ENCODE measurements at places on chromosomes 1 and 21.

- DNase-seq, result no peak
Measured at GRCh38 chr1:187121661-187122060, 292.9 kb downstream of the PLA2G4A start.

DNA sequence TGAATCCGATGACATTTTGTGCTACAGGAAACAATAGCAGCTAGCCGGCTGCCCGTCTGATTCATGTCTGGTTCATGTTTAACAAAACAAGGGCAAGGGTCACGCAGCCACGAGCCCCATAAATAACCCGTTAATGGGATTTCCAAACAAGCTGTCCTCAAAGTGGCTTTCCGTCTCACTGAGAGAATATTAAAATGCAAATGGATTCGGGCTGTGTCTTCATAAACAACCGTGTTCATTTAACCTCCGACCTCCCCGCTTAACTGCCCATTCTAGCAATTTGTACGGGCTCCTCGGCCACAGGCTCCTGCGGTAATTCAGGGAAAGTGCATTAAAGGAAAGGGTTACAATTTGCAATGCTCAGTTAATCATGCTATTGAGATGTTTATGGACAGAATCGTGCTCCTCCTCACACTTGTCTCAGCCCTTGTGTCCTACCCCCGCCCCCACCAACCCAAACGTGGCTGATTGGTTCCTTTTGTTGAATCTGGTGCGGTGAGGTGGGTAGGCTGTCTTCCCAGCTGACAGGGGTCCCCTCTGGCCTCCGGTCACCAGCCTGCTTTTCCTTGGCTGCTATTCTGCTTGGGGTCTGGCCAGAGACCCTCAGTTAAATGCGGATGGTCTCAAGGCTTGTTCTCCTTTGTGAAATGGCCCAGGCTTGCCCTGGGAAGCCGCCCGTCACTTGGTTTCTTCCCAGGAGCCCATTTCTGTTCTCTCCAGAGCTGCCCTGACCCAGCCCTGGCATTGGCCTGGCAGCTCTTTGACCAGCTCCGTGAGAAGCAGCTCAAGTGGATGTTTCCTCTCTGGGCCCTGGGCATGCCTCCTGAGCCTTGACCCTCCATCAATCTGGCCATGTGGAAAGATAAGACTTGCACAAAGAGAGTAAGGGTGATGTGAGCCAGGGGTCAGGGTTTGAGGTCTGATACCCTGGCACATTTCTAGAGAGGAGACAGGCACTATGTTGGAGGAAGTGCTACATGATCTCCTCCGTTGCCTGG is 200.7 kb upstream of the POU3F1 start:
- peak; percentile 22 for DNase-seq

DNA sequence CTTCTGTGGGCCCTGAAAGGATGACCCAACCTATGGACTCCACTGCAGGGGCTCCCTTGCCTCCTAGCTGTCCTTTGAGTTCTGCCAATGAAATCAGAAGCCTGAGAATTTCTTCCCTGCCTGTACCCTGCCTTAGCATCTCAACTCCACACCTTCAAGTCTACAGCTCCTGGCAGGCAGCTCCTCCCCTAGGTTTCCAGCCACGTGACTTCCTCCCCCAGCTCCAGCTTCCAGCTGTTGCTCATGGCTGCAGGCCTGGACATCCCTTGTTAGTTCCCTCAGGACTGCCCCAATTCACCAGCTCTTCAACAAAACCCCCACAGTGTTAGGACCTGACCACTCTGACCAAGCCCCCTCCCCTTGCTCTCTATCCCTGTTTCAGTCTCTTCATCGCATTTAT is 2.4 kb downstream of the RCAN1 start:
- no peak for DNase-seq

DNA sequence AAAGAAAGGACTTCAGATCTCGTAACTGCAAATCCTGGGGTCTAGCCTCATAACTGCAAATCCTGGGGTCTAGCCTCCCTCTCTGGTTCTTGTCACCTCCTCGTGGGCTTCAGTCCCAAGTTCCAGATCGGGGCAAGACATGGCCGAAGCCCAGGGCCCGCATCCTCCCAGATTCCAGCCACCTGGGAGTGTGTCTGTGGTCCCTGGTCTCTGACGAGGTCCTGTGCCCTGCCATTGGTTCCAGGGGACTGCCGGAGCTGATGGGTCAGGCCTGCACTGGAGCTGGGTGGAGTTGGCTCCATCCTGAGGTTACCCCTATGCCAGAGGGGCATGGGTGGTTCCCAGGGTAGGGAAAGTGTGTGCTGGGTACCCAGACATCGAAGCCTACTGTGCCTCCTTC is 17.7 kb upstream of the C1orf174 start:
- DNase-seq, result no peak

- peak; percentile 9 for DNase-seq
Measured at GRCh38 chr1:43668956-43669355, 19.0 kb downstream of the KDM4A start.

- DNase-seq, result no peak
Measured at GRCh38 chr1:108777839-108778238, 31.4 kb downstream of the STXBP3 start.

DNA sequence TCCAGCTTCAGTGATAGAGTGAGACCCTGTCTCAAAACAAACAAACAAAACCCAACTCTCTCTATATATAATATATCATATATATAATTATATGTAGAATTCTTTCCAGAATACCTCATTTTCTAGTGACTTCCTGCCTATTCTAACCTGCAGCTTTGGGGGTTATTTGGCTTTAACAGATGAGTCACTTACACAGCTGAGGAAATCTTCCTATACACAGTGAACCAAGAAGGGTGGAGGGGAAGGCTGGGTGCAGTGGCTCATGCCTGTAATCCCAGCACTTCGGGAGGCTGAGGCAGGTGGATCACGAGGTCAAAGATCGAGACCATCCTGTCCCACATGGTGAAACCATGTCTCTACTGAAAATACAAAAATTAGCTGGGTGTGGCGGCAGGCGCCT is 9.2 kb downstream of the RAB29 start:
- peak; percentile 18 for DNase-seq

DNA sequence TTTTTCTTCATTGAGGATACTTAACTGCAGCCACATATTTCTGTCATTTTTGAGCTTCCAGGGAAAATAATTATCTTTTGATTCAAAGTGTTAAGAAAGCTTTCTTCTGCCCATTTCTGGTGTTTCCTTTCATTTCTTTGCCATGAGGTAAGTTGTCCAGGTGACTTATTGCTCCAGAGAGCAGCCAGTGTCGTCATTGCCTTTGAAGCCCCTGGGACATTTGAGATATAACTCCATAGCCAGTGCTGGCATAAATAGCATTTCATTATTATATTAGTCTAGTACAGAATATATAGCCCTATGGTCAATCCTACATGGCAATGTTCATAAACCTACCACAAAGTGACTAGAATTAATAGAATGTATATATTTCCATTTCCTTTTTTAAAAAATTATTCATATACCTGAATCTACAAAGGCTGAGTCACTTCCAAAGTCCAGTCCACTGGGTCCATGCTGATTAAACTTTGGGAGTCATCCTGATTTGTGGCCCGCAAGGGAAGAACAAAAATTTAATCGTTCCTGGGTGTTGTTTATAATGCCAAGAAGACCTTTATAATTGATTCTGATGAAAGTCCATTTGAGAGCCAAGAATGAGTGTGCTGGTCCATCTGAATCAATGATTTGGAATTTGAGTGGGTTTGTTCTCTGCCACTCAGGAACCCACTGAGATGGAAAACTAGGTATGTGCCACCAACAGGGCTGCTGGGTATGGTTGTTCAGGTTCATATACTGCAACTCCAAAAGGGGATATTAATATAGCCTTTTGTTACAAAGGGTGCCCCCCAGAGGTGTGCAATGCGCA is 221.8 kb upstream of the PLXNA2 start:
- DNase-seq, result no peak

- DNase-seq, result no peak
Measured at GRCh38 chr21:31893851-31894415, 21.1 kb downstream of the HUNK start.

DNA sequence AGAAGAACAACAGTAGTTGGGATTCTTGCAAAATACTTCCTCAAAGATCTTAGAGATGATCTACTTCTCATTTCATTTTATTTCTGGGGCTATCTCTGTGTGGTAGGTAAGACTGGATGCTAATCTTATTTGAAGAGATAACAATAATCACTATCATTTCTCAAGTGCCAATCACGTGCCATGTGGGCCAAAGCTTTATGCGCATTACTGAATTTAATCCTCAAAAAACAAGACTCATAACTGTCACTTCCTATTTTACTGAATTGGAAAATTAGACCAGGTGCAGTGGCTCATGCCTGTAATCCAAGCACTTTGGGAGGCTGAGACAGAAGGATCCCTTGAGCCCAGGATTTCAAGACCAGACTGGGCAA is 121.7 kb downstream of the KCNN3 start:
- DNase-seq, result no peak

- no peak for DNase-seq
Measured at GRCh38 chr1:162726555-162726954, 63.9 kb upstream of the HSD17B7 start.

GRCh38 chr1:84665703-84666317 is 24.5 kb downstream of the SSX2IP start:
- peak; percentile 40 for DNase-seq

DNA sequence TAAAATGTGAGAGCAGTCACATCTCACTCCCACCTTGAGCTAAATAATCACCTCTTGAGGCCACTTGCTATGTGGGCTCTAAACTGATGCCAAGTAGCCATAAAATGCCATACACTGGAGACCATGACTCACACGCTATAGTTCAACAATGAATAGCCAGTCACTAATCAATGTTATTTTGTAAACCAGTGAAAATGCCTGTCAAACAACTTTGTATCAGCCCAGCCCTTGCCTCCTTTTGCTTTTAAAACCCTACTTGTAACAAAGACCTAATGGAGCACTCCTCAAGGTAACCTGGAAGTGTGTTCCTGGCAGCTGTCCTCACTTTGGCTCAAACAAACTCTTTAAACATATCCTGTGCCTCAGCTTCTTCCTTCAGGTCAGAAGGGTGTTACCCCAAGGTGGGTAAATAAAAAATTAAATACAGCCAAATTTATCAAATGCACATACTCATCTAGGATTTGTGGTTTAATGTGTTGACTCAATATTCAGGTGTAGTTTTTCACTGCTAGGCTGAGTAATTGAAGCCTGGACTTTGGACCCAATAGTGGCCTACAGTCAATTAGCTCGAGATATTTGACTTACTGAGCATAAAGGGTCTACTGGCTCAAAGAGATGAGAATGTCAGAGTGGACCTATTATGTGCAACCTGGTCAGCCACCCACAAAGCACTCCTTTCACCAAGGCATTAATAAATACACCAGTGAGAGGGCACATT is 154.3 kb downstream of the COQ8A start:
- DNase-seq, result no peak

GRCh38 chr1:236063919-236064673 is 794 bp downstream of the NID1 start:
- DNase-seq, result peak; percentile 63

DNA sequence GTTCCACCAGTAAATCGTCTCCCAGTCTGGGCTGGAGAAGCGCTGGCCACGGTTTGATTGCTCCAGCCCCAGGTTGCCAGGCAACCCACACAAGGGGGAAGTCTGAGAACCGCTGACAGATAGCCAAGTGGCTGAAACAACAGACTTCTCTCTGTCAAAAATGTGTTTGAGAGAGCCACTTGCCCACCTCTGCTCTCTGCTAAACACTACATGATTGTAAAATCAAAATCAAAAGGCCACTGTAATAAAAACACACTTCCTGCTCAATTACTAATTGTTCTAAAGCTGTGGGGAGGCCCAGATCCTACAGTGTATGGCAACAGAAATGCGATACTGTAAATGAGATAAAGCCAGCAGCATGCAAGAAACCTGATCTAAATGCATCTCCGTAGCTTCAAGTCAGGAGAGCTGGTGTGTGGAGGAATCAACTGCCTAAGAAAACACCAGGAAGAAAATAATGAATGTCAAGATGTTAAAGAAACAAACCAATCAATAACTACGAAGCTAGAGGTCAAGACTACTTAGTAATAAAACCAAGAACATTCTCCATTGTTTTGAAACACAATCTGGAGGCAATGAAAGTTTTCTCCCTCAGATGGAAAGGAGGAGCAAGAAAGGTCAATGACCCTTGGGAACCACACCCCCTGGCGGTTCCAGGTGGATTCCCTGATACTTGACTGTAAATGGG is 121.2 kb downstream of the SLC45A1 start:
- DNase-seq, result peak; percentile 91

GRCh38 chr1:33435096-33435820 is 4.4 kb upstream of the PHC2 start:
- DNase-seq, result peak; percentile 84

DNA sequence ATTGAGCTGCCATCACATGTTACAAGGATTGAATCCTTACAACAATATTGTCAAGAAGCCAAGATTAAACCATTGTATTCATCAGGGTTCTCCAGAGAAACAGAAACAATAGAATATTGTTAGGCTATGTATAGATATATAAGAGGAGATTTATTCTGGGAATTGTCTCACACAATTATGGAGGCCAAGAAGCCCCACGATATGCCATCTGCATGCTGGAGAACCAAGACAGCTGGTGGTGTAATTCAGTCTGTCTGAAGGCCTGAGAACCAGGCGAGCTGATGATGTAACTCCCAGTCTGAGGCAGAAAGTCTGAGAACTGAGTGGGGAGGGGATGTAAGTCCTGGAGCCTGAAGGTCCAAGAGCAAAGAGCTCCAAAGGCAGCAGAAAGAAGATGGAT is 14.5 kb upstream of the TTF2 start:
- DNase-seq, result peak; percentile 8

- DNase-seq, result no peak
Measured at GRCh38 chr1:106266786-106267185, 789.7 kb upstream of the PRMT6 start.

- DNase-seq, result no peak
Measured at GRCh38 chr1:32073299-32074229, 825 bp downstream of the TMEM39B start.

GRCh38 chr21:36750576-36750959 is 51.7 kb downstream of the SIM2 start:
- no peak for DNase-seq

DNA sequence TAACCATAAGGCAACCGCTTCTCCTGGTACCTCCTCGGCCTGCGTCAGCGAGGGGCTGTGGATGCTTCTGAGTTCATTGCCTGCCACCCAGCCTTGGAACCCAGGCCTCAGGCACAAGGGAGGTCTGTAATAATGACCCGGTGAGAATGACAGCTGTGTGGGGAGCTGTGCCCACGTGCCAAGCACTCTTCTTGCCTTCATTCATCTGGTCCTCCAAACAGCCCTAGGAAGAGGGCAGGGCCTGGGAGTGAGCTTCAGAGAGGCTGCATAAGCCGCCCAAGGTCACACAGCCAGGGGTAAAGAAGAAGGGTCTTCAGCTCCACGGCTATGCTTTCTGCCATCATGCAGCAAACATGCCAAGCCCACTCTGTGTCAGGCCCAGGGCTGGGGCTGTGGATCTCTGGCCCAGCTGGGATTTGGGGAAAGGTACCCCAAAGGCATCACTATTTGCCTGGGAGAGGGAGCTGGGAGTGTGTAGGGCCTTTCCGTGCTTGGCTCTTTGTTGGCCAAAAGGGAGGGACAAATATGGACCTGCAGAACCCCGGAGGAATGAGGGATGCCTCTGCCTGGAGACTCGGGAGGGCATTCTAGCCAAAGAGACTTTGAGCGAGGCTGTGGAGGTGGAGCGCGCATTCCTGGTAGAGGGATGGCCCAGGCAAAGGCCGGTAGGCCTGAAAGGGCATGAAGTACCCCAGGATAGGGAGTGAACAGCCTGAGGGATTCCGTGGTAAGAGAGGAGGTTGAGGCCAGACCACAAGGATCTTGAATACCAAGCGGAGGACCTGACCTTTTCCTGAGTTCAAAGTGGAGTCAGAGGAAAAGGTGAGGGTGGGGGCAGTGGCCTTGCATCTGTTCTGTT is 10.1 kb upstream of the EDN2 start:
- DNase-seq, result no peak

GRCh38 chr1:153389401-153389800 is 1.5 kb downstream of the S100A8 start:
- no peak for DNase-seq
